ENCODE measurements at places on chromosomes 5 and 9.

GRCh38 chr9:117718085-117718484, 13.9 kb downstream of the TLR4 start:
- DNase-seq = no peak

GRCh38 chr5:181050016-181050415, 9.9 kb downstream of the BTNL9 start:
- no peak for DNase-seq

GRCh38 chr5:132009706-132010405, 1.6 kb downstream of the ACSL6 start:
- no peak for DNase-seq

GRCh38 chr5:45038366-45038987, 229.7 kb downstream of the MRPS30 start:
- no peak for DNase-seq

DNA sequence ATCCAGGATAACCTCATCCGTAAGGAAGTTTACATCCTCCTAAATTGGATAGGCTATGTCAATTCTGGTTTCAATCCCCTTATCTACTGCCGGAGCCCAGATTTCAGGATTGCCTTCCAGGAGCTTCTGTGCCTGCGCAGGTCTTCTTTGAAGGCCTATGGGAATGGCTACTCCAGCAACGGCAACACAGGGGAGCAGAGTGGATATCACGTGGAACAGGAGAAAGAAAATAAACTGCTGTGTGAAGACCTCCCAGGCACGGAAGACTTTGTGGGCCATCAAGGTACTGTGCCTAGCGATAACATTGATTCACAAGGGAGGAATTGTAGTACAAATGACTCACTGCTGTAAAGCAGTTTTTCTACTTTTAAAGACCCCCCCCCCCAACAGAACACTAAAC, 1.3 kb downstream of the ADRB2 start:
- no peak for DNase-seq

GRCh38 chr9:137206602-137207001, 1.1 kb downstream of the NDOR1 start:
- DNase-seq = no peak

DNA sequence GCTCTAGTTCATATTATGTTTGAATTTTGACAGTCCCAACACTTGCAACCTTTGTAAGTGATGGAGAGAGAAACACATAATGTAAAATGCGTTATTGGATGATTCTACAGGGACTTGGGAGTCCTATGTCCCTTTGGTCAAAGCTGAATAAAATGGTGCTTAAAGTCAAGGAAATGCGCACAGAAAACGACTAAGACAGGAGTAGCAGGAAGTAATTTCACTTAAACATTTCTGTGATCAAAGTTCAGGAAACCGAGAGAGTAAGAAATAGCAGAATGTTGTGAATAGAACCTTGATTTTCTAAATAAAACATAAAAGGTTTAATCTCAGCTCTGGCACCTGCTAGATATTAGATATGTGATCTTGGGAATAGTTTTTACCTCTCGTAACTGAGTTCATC, 2339.2 kb downstream of the MAT2B start:
- no peak for DNase-seq

- no peak for DNase-seq
Observed at GRCh38 chr5:95533761-95534160, 21.0 kb downstream of the SKIC3 start.

DNA sequence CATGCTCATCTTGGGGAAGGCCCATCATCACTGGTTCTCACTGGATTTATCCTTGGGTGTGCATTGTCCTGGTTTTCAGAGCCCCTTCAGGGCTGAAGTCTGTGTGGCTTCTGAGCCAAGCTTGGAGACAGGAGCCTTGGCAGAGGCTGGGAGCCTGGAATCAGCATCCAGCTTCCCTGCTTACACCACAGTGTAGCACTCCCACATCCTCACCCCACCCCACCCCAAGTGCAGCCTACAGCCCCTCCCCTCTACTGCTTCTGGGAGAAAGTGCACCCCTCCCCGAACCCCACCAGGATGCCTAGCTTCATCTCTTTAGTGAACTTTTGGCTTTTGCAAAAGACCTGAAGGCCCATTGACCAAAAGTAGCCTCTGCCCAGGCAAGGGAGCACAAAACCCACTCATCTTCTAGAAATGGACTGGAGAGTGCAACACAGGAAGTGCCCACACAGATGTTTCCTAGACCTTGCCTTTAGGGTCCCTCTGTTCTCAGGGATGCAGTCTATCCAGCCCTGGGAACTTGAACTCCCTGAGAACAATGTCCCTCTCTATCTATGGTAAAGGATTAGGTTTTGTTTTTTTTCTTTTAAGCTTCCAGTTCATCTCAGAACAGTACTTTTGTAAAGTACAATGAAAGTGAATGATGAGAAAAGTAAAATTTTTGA, 189.7 kb downstream of the PALM2AKAP2 start:
- no peak for DNase-seq

GRCh38 chr5:92401-93220, 643 bp downstream of the PLEKHG4B start:
- DNase-seq = no peak

DNA sequence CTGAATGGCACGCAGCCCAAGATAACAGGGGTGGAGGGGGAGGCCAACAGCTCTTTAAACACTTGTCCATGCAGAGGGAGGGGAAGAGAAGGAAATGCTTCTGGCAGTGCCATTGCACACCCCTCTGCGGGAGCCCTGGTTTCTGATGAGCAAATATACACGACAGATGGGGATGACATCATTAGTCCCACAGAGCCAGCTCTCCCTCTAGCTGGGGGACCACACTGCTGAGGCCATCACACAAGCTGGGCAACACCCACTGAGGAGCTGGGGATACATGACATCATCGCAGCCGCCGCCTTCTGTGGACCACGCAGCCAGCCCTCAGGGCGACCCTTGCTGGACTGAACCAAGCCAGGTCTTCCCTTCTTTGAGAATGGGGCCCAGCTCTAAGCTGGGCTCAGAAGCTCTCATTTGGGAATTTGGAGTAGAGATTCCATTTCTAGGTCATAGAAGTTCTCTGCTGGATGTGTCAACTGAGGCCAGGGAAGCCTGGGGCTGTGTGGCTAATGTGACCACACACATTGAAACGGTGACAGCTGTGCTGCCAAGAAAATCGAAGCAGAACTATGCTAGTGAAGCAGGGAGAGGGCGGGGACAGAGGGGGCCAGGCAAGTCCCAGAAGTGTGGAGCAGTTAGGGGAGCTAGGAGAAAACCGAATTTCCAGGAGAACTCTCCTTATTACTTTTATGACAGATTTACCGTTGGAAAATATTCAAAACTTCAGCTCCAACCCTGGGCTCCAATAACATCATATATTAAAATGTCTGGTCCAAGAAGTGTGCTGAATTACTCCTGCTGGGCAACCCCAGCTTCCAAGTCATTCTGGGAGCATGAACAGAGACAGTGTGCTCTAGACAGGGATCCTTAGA, 79.5 kb downstream of the PRRT1B start:
- no peak for DNase-seq

- DNase-seq = no peak
Observed at GRCh38 chr9:38424918-38425317, 664 bp upstream of the IGFBPL1 start.

DNA sequence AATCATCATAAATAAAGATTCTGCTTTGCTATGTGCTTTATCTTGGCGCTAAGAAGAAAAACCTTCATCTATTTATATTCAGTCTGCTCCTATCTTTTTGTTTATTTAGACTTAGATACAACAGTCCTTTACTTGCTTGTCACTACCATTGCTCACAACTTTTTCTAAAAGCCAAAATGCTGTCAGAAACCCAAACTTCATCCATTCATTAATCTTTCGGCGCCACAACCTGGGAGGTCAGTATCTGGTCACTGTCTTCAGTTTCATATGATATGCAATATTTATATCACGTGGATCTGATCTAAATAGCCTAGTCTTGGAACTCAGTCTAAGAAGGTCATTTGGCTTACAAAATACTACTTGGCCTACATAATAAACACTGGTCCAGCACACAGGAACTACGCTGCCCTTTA, 159.3 kb upstream of the TARS1 start:
- no peak for DNase-seq

DNA sequence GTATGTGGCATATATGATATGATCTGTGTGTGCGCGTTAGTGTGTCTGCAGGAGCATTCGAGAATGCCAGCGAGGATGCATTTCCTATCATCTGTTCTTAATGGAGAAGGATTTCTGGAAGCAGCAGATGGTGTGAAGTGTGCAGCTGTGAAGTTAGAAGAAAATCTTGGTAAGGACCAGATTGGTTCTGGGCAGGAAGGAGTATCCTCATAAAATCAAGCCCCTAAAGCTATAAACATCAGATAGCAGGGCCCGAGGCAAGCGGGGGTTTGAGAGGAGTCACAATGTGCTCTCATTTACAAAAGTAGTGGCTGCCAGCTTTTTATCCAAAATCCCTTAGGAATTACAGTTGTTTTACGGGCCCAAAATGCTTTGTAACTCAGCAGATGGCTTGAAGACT, 40.0 kb downstream of the DAPK1 start:
- no peak for DNase-seq

GRCh38 chr9:37426846-37427245, 4.3 kb downstream of the GRHPR start:
- DNase-seq = no peak

DNA sequence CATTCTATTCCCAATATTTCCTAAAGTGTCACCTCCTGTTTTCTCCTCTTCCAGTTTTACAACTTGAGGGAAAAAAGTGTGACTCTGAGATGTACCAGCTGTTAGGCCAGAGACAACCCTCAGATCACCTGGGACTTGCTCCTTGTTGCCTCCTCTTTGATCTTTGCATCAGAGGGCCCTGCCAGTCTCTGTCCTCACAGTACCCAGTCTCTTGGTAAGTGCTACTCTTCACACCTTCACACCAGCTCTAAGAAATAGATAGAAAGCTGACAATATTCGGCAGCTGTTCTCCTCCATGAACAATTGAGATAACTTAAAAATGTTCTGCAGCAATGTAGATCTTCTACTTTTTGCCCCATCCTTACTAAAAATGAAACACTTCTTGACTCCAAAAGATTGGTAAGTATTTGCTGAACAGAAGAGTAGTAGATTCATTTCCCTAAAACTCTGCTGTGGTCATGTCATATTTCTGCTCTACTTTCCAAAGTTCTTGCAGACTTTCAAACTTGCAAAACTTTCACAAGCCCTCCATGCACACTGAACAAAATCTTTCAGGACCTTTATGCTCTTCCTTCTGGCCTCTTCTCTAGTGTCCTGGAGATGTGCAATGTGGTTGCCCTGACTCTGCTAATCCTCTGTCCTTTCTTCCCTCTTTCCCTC, 188.6 kb downstream of the SNX18 start:
- DNase-seq = no peak

- DNase-seq = no peak
Observed at GRCh38 chr9:123361086-123361730, 5.2 kb downstream of the CRB2 start.

DNA sequence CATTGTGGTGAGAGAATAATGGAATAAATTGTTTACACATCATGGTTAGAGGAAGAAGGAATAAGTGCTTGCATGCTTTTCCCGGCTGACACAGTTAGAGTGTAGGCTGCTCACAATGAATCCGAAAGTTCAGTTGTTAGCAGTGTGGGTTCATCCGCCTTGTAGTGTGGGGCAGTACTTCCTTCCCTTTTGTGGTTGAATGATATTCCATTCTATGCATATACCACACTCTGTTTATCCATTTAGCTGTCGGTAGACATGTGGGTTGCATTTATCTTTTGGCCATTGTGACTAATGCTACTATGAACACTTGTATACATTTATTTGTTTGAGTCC, 84.0 kb downstream of the COL5A1 start:
- no peak for DNase-seq

DNA sequence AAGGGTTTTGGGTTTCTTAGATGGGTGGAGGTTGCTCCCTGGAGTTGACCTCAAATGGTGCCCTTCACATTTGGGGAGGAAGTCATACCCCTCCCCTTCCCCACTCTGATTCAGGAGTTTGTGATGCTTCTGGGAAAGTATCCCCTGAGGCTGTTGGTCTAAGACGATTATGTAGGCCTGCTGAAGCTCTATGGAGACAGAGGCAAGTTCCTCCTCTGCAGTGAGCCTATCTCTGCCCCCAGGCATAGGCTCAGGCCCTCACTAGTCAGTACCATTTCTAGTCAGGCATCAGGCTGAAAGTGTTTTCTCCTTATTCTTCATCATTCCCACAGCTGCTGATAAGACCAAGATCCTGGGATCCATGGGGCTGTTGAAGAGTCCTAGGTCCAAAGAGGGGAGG, 271.6 kb upstream of the NUDT12 start:
- DNase-seq = no peak

- no peak for DNase-seq
Observed at GRCh38 chr9:5543875-5544702, 33.8 kb downstream of the PDCD1LG2 start.

DNA sequence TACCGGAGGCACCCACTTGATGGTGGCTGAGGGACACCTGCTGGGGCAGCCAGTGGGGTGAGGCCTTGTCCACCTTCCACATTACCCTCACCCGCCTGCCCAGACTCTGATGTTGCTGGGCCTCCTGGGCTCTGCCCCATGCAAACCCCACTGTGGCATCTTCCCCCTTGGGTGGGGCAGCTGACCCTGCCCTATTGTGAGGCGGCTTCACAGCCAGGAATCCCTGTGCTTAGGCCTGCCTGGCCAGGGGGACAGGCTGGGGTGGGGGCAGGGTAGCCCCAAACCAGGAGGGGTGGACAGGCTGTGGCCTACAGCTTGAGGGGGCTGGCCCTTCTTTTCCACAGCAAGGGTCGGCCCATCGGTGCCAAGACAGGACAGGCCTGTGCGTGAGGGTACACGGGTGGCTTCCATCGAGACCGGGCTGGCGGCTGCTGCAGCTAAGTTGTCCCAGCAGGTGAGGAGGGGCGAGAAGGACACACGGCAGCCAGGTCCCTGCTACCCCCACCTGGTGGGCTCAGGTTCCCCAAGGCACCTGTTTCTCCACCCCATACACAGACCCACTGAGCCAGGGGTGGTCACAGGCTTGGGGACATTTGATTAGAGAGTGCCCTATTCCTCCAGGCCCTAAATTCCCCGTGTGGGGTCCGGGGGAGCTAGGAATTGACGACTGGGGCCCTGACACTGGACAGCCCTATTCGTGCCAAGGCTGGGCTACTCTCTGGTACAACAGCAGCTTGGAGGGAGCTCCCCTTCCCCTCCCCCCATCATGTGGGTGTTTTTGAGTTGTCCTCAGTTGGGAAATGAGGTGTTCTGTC, 99.2 kb downstream of the PHF2 start:
- no peak for DNase-seq

GRCh38 chr5:115855959-115856358, 14.2 kb downstream of the AP3S1 start:
- no peak for DNase-seq

GRCh38 chr5:179118338-179118737, 58.2 kb downstream of the ZNF354C start:
- DNase-seq = no peak

GRCh38 chr5:169970911-169971765, 9.2 kb downstream of the INSYN2B start:
- no peak for DNase-seq

GRCh38 chr5:109546461-109546860, 136.7 kb upstream of the PJA2 start:
- DNase-seq = no peak

GRCh38 chr9:90943341-90943740, 141.7 kb downstream of the SYK start:
- no peak for DNase-seq

Data from activated CD4-positive, alpha-beta T cell treated with anti-CD3 and anti-CD28 coated beads, Interleukin-2, amount 50 U/mL, for 4 hours (primary cell).